ENCODE measurements at places on chromosomes 2 and 18.

DNA sequence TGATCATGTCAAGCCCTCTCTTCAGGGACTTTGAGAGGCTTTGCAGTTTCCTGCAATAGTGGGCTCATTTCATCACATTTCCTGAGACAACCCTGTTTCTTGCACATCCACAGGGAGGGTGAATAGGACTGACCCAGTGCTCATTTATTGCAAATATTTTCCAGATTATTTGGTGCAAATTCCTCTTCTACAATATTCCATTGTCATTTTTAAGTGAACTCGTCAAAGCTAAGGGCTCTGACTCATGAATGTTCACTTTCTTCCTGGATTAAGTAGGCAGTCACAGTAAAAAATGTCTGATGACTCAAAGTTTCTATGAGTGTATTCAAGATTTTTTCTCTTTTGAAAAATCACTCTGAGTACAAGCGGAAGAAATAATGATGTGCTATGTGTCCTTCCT, 225.5 kb upstream of the GALNT5 start:
- DNase-seq: no peak

GRCh38 chr2:45833968-45834344, 182.5 kb downstream of the PRKCE start:
- no peak for DNase-seq

DNA sequence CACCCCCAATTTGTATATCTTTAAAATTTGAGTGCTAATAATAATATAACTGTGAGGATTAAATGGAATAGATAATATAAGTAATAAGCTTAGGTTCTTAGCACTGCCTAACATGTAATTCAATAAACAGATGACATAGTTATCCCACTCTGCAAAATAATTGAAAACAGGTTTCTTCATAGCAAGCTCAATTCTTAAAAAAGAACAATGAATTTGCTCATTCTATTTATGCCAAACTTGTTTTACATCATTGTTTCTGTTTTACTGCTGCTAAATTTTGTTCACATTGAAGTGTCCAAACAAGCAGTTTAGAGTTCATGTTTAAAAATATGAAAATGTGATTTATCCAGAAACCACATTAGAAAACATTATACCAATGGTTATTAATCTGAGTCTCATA, 217.0 kb downstream of the MBD5 start:
- no peak for DNase-seq

DNA sequence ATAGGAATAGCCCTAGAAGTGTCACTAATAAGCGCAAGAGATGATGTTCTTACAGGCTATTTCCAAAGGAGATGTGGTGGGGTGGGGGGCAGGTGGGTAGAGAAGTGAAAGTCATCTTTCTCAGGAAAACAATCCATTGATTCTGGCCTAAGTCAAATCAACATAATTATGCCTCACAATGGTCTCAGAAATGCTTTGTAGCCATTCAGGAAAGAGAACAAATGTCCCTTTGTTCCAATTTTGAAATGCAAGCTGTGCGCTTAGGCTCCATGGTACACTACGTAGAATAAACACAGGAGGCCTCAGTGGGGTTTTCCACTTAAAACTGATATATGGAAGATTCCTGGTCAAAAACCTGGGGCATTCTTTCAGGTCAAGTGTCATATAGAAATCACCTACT, 529.9 kb upstream of the KLHL29 start:
- DNase-seq: no peak
